Myocyte (in vitro differentiated cells): ENCODE measurements at places on chromosomes 5 and 9.

DNA sequence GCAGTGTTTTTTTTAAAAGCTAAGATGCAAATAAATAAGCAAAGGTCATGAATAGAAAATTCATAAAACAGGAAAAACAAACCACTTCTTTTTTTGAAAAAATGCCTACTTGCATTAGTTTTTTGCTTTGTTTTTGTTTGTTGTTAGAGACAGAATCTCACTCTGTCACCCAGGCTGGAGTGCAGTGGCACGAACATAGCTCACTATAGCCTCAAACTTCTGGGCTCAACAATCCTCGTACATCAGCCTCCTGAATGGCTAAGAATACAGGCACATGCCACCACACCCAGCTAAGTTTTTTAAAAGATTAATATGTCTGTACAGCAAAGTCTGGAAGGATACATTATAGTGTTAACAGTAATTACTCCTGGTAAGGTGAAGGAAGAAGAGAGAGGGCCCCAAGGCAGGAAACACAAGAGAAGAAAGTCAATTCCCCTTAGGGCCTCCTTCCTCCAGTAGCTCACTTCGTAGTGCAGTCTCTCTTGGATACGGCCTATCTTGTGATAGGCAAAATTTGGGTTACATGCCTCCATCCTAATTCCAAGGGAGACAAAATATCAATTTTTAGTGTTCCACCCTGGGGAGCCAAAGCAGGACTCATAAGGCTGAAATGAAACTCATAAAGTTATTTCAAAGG, 15.3 kb downstream of the FAM169A start:
- DNase-seq, result no peak

DNA sequence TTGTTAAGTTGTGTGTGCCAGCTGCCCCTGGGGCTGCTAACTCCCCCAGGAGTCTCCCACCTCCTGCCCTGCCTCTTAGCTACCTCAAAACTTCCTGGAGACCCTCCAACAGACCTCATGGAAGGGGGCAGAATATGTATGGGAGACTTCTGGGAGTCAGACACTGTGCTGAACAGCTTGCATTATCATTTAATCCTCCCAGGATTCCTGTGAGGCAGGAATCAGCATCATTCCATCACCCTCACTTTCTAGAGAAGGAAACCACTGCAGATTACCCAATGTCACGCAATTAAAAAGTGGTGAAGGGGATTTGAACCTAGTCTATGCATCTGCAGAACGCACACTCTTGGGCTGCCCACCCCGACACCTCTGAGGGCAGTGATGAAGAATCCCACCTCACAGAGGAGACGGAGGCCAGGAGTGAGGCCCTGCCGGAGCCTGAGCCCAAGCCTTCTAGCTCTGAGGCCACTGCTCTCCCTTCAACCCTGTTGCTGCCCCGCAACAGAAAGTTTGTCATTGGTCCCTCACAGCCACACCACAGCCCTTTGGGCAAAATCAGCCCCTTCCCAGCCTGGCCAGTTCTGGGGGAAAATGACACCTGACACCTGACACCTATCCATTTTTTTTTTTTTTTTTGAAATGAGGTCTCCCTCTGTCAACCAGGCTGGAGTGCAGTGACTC, 30.3 kb upstream of the IL17B start:
- no peak for DNase-seq

DNA sequence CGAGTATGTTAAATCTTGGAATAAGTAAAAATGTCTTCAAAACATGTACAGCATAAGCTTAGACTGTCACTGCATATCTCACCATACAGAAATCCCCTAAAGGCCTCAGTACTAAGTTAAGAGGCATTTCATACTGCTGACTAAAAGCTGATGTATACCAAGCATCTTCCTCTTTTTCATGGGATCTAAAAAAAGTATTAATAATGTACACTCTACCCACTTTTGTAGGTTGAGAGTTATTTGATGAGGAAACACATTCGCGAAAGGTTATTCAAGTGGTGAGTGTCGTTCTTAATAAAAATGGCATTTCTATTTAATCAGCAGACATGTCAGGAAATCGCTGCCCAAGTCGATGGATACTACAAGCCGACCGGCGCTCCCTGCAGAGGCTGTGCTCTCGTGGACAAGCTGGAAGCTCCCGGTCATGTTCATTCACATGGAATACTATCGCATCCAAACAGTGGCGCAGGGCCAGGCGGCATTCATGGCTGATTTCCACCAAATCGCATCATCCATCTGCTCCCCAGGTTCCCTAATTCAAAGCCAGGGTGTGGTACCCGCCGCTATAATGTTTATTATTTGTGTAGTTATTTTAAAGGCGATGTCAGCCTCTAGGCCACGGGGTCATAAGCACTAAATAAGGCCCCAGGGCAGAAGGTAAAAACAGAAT, 724 bp downstream of the SGTB start:
- peak; percentile 82 for DNase-seq

GRCh38 chr9:132505991-132506655, 76.3 kb upstream of the BARHL1 start:
- DNase-seq, result no peak

DNA sequence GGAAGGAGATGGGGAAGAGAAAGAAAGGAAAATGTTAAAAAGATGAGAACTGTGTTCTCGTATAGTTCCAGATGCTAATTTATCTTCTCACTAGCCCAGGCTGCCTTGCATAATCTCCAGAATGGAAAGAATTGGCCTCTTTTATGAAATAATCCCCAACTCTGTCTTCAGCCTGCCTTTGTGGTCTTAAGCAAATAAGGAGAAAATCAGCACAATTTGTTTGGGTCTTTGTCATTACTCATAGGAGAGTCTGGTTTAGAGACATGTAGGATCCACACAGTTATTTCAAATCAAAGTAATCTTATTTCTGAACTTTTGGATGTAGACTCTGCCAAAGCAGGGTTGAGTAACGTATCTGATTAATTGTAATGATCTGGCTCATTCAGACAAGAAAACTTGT, 50.7 kb upstream of the CAMK4 start:
- DNase-seq, result no peak

DNA sequence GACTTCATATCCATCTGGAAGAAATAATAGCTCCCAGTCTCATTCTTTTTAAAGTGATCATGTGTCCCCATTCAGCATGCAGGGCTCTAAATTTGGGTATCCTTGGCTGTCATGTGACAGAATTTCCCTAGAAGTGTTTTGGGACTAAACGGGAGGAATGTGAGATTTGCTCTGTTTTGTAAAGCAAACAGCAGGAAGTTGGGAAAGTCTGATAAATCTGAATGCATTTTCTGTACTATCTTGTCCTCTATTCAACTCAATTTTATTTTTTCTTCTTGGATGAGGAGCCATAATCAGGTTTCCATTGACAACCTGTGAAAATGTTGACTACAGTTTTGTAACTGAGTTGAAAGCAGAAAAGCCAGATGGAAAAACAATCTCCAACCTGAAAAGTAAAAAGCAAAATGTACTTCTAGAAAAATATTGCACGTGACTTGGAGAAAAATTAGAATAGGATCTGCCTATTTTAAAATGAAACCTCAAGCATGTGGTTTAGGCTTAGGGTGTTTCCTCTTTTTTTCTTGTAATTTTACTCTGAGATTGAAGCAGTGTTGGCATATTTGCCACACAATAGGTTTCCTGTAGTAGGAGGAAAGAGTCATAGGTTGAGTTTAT, 76.2 kb upstream of the IL6ST start:
- DNase-seq, result peak; percentile 18

DNA sequence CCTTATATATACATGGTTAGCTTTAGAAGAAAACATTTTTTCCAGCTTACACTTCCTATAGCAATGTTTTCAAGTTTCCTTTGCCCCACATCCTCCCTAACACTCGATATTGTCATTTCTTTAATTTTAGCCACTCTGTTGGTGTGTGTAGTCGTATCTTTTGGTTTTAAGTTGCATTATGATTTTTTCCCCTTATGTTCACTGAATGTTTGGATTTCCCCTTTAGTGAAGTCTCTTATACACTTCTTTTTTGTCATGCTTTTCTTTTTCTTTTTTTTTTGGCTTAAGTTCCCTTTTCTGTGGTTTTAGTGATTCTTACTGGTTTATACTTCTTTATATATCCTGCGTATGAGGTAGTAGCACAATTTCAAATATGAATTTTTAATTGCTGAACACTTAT, 58.8 kb downstream of the KDM4C start:
- no peak for DNase-seq

DNA sequence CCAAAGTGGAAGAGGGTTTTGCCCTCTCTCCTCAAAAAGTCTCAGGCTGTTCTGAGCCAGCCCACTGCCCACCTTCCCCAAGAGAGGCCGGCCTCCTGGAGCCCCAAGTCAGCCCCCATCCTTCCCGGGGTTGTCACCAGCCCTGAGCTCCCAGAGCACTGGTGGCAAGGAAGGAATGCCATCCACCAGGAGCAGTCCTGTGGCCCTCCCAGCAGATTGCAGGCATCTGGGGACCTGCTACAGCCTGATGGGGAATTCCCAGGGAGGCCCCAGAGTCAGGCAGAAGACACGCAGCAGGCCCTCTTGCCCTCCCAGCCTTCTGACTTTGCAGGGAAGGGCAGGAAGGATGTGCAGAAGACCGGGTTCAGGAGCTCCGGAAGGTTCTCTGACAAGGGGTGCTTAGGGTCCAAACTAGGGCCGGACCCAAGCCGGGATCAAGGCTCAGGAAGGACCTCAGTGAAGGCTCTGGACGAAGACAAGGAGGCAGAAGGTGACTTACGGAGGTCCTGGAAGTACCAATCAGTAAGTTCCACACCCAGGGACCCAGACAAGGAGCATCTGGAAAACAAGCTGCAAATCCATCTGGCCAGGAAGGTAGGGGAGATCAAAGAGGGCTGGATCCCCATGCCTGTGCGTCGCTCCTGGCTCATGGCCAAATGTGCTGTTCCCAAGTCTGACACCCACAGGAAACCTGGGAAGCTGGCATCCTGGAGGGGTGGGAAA, 3.7 kb downstream of the SPATA31E1 start:
- DNase-seq, result no peak

DNA sequence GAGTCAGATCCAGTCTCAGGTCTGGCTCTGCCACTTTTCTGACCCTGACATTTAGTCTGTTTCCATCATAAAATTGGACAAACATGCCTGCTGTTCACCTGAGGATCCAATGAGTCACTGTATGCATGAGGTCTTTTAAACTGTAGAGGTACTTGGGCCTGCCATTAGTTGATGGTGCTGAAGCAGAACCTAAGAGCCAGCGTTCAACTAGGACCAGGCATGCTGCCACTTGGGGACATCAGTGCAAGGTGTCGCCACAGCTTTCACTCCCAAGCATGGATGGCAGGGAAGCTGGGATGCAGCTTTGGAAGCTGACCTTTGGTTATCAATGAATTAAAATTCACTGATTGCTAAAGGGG, 37.1 kb downstream of the NEUROG1 start:
- DNase-seq, result no peak

- peak; percentile 91 for DNase-seq
Measured at GRCh38 chr5:37478121-37478894, 99.2 kb downstream of the WDR70 start.

- no peak for DNase-seq
Measured at GRCh38 chr5:10538789-10539686, 24.8 kb upstream of the ANKRD33B start.

- DNase-seq, result no peak
Measured at GRCh38 chr5:4773827-4774317, 366.3 kb upstream of the ADAMTS16 start.
